CD4-positive, alpha-beta T cell treated with Interleukin-15 for 4 hours (primary cell): ENCODE measurements at places on chromosomes 7 and 10.

- DNase-seq, result no peak
These were observed 291.2 kb downstream of the LRMDA start for GRCh38 chr10:75722609-75723008.

DNA sequence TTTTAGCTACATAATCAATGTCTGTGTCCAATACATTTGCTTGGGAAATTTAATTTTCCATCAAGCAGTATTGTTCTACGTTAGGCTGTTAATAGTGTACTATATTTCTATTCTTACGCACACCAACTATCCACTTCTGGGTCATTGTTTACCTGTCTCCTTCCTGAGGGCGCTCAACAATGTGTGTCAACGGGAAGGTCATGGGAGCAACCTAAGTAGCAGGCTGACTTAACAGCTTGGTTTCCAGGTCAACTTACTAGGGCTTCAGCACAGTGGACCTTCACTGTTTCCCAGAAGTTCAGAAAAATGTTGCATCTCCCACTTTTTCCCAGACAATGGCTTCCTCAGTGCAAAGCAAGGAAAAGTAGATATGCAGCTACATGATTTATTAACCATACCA lies 13.7 kb downstream of the THSD7A start:
- no peak for DNase-seq

DNA sequence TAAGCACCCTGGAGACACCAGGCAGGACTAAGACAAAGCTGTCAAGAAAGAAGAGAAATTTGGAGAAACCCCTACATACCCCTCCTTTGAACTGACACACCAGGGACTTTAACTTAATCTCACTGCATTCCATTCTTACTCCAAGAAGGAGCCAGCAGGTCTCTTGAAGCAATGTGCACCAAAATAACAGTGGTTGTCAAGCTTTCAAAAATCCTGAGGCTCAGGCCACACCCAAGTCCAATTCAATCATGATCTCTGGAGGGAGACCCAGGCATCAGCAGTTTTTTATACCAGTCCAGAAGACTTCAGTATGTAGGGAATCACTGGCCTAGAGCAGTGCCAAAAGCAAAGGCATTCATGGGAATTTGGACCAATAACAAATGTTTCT lies 6.8 kb downstream of the SLC25A13 start:
- no peak for DNase-seq

GRCh38 chr7:36507475-36508440 lies 118.1 kb downstream of the ANLN start:
- DNase-seq, result no peak

DNA sequence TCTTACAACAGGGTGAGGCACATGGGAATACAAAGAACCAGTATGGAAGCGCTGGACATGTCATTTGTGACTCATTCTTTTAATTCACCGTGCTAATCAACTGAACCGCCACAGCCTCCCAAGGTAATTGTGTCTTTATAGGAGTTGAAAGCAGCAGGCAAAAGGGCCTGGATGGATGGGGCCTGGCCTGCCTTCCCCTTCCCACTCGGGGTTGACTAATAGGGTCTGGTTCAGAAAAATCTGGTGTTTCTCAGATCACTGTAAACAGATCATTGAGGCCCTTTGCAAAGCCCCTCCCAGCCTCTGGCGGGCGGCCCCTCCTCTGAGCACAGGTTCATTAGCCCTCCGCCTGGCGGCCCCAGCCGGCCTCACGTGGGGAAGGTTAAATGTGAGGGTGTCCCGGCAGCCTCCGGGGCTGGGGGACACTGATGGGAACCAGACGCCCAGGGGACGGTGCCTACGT lies 100.8 kb downstream of the EBF3 start:
- no peak for DNase-seq

- DNase-seq, result no peak
These were observed 92.6 kb downstream of the POLL start for GRCh38 chr10:101495324-101495925.

DNA sequence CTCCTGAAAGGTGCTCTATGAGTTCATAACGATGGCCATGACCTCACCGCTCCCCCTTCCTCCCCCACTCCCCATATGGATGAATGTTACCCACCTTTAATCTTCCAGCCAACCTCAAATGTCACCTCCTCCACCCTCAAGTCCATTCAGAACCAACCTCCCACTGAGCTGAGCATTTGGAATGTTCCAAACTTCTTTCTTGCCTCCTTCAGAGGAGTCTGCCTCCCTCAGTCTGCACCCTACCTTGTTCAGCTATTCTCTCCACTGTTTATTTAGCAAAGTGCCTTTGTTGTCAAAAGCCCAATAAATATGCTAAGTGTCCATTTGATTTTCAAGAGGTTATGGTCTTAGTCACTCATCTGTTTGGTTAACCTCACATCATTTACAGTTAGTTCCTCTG lies 22.9 kb upstream of the MTPAP start:
- no peak for DNase-seq

DNA sequence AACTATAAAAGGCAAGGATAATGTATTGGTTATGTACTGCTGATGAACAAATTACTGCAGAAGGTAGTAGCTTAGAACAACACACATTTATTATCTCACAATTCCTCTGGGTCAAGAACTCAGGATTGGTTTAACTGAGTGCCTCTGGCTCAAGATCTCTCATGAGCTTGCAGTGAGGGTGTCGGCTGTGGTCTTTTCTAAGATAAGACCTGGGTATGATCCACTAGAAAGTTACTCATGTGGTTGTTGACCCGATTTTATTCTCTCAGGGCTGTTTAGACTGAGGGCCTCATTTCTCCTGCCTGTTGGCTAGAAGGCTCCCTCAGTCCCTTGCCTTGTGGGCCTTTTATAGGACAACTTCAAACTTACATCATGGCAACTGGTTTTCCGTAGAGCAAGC lies 86.7 kb downstream of the VWDE start:
- DNase-seq, result no peak

GRCh38 chr7:37683246-37684120 lies at the start of gene GPR141:
Gene GPR141 (plus strand): TSS chr7:37683766. CDS start chr7:37740394, 56,628 bp downstream.
- no peak for DNase-seq

DNA sequence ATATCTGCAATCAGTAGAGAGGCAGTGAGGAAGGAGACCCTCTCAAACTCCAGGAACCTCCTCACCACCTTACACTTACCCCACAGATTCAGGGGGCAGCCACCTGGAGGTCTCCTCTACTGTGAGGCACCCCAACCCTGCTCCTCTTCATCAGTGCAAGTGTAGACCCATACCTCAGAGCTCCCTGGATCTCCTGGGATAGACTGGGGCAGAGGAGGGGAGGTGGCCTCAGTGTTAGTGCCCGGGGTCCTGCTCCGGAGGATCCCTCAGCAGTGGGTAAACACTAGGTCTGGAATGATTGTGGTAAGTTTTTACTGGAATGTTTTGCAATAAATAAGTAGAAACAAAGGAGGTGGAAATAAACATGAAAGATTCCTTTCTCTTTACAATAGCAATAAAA lies 31.1 kb downstream of the ANTXRL start:
- no peak for DNase-seq

GRCh38 chr7:109029866-109030265 lies 460.2 kb downstream of the DNAJB9 start:
- no peak for DNase-seq

DNA sequence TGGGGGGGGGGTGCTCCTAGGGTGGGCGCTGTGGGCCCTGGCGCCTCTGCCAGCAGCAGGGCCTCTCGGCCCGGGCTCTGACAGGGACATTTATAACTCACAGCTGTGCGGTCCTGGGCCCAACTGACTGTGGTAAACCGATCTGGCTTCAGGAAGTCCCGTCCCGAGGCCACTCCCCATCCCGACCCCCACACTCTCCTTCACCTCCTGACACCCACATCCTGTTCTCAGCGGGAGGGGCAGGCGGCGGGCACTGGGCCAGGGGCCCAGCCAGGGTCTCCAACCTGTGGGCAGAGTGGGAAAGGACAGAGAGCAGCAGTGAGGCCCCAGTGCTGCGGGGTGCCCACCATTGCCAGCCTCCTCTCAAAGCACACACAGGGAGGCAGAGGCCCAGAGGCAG lies 69.1 kb downstream of the ZMIZ1 start:
- peak; percentile 34 for DNase-seq

GRCh38 chr10:68560186-68560942 lies at the start of gene TET1:
Gene TET1 (plus strand): TSS chr10:68560337. CDS start chr10:68572339, 12,002 bp downstream.
- no peak for DNase-seq

DNA sequence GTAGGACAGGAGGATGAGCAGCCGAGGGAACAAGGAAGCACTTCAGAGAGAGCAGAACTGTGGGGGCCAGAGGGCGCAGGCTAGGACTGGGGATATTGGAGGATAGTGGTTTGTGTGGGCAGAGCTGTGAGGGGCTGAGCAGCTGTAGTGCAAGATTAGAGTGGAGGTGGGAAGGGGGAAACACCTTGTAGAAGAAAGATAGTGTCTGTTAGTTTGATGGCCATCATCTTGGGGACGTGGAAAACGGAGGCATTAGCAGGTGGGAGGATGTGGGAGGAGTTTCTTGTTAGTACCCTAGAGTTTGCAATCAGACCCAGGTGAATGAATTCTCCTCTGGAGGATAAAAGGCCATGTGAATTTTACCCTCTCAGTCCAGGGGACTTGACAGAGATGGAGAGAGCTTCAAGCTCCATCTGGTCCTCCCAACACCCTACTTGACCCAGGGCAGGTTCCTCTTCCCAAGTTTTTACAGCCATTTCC lies 34.0 kb downstream of the PRSS2 start:
- DNase-seq, result peak; percentile 42

DNA sequence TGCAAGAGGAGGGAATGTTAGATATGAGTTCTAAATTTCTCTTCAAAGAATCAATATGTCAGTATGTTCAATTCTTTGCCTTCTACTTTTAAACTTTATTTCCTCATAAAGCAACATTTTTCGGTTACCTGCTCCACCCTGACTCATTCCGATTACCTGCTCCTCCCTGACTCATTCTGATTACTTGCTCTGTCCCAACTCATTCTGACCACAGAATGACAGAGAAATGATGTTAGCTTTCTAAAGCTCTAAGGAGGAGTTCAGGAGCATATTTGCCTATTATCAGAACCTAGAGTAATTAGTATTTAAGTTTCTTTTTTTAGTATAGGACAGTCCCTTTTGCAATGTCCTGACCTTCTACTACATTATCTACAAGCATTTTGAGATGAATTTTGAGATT lies 24.5 kb upstream of the PPP1R9A start:
- DNase-seq, result no peak

DNA sequence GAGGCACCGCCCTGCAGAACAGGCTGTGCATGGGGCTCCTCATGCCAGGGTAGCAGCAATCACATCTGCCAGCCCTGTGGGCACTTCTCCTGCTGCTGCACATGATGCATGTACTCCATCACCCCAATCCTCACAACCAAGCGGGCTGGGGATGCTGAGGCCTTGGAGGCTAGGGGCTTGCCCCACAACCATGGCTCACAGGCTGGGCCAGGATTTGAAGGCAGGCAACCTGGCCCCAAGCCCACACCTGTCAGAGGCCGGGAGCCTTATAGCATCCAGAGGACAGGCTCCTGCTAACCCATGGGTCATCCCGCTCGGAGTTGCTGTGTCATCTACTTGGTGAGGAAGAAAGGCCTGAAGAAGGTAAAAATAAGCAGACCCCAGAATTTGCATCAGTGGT lies 2.2 kb downstream of the POLM start:
- no peak for DNase-seq

GRCh38 chr7:112140600-112140999 lies 65.6 kb downstream of the DOCK4 start:
- DNase-seq, result no peak

- DNase-seq, result no peak
These were observed 31.5 kb upstream of the OPTN start for GRCh38 chr10:13068484-13068883.

GRCh38 chr10:93745408-93746065 lies 12.2 kb upstream of the LGI1 start:
- DNase-seq, result no peak

- DNase-seq, result no peak
These were observed 97.9 kb upstream of the PTN start for GRCh38 chr7:137441451-137441850.

DNA sequence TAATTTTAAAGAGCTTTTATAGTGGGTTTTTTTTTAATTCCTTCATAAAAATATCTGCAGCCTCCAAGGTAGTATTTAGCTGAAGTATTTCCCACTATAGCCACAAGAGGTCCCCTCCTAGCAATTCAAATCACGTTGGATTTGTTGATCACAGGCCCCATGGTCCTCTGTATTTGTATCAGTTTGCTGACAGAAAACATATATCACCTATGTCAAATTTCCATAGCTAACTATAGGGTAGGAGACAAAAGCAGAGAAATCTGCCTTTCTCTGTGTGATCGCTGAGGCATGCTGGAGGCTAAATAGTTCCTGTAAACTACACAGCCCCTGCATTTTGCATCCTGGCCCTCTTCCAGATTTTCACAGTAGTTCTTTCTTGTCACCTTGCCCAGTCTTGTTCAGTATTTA lies 1.7 kb upstream of the CTNNA3 start:
- peak; percentile 56 for DNase-seq

- DNase-seq, result no peak
These were observed 83.2 kb downstream of the ARMH3 start for GRCh38 chr10:101972761-101973160.

GRCh38 chr10:21173802-21174714 lies 276.9 kb upstream of the NEBL start:
- no peak for DNase-seq

- no peak for DNase-seq
These were observed 651 bp upstream of the ARPC1A start for GRCh38 chr7:99325001-99325493.

DNA sequence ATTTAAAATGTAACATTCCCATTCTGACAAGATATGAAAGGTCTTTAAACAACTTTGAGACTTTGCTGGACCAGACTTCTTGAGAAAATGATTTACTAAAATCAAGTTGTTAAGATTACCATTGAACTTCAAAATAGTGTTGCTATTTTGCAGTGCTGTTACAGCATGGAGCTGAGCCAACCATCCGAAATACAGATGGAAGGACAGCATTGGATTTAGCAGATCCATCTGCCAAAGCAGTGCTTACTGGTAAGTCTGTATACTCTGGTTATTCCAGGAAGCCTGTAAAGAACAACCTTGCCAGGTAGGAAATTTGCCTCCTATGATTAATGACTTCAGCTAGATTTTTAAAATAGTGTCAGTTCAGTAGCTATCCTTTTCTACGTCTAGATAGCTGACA lies 18.8 kb downstream of the TNKS2 start:
- DNase-seq, result no peak

- DNase-seq, result no peak
These were observed 63.0 kb downstream of the HOXA1 start for GRCh38 chr7:27032839-27033238.

- no peak for DNase-seq
These were observed 10.1 kb downstream of the LANCL2 start for GRCh38 chr7:55375237-55375636.

- no peak for DNase-seq
These were observed 6.3 kb downstream of the COA1 start for GRCh38 chr7:43723007-43723341.

DNA sequence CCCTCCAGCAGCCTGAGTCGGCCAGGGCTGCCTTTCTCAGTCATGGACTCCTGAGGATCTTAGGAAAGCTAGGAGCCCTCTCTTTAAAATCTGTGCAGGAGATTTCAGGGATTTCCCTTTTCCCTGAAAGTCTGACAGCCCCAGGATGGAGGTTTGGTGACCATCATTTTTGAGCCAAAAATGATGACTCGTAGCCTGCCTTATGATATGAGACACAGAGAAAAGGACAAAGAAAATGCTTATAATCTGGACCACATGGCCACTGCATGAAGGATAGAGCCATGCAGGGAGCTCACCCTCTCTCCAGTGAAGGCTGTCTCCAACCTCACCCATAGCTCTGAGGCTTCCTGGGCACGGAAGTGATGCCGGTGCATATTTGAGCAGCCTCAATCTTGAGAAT lies 106.6 kb upstream of the CHST15 start:
- no peak for DNase-seq
